ENCODE measurements at places on chromosomes 4 and X.

DNA sequence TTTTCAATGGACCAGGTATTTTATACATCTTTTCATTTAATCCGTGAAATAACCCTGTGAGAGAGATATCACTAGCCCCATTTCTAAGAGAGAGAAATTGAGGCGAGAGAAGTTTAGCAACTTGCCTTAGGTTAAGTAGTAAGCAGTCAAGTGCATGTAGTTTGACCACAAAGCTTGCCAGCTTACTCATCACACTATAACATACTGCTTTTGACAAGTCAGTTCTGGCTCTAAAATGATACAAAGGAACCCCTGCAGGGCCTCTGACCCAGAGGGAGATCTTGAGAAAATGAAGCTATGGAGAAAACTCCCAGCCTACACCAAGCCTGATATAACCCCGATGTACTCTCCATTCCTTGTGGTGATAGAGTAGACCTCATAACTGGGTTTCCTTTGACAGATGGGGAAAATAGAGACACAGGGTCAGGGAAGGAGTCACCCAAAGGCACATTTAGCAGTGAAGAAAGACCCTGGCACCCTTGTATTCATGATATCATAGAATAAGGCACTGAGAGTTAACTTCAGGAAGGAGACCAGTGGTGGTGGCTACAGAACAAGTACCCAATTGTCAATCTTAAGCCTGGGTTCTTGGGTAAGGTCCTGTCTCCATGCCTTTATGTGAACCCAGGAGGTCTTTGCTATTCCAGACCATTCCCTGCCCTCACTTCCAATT, 60.2 kb upstream of the MSN start:
- no peak for DNase-seq

- no peak for DNase-seq
Observed at GRCh38 chr4:162015090-162015489, 148.7 kb downstream of the FSTL5 start.

GRCh38 chr4:39719804-39720580, 22.1 kb downstream of the UBE2K start:
- no peak for DNase-seq

DNA sequence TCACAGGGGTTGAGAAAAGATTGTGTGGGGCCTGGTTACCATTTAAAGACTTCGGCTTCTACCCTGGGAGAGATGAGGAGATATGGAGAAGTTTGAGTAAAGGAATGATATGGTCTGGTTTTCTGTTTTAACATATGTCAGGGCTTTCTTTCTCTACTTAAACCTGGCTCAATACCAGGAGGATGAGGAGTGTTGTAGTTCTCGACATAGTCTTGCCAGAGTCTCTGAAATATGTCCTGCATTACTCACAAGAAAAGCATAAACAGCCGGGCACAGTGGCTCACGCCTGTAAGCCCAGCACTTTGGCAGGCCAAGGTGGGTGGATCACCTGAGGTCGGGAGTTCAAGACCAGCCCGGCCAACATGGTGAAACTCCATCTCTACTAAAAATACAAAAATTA, 16.4 kb upstream of the ACE2 start:
- DNase-seq, result no peak

- no peak for DNase-seq
Observed at GRCh38 chr4:111434586-111434985, 710.7 kb upstream of the FAM241A start.

DNA sequence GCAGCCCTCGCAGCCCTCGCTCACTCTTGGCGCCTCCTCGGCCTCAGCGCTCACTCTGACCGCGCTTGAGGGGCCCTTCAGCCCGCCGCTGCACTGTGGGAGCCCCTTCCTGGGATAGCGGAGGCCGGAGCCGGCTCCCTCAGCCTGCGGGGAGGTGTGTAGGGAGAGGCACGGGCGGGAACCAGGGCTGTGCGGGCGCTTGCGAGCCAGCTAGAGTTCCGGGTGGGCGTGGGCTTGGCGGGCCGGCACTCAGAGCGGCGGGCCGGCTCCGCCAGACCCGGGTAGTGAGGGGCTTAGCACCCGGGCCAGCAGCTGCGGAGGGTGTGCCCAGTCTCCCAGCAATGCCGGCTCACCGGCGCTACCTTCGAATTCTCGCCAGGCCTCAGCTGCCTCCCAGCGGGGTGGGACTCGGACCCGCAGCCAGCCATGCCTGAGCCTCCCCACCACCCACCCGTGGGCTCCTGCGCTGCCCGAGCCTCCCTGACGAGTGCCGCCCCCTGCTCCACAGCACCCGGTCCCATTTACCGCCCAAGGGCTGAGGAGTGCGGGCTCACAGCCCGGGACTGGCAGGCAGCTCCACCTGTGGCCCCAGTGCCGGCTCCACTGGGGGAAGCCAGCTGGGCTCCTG, 1.4 kb upstream of the AADAT start:
- no peak for DNase-seq

DNA sequence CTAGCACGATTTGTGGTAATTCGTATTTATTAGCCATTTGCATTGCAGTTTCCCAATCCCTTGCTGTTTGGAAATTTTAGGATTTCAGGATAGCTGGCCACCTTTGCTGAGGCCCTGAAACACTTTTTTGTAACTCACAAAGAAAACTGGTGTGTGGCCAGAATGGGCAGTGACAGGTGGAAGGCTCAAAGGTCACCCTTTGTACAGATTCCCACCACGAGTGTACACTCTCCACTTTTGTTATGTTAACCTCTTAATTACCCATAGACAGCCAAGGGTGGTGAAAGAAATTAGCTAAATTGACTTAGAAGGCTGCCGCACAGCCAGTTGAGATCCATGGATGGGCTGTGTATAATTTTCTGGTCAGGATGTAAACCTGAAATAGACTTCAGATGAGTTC, 109.7 kb upstream of the ARX start:
- no peak for DNase-seq

- no peak for DNase-seq
Observed at GRCh38 chr4:73917081-73917501, 47.9 kb downstream of the CXCL1 start.

DNA sequence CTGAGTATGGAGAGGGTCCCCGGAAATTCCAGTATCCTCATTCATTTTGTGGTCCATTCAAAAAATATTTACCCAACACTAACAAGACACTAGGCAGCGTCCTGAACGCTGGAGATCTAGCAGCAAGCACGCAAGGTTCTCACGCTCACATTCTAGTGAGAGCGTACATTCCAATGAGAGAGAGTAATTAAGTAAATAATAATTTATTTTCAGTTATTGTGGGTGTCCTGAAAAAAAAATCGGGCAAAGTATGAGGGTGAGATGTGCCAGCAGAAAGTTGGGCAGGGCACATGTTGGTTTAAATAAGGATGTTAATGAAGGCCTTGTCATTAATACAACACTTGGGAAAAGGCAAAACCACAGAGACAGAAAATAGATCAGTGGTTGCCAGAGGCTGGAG, 4.0 kb upstream of the TMEM156 start:
- DNase-seq, result no peak

DNA sequence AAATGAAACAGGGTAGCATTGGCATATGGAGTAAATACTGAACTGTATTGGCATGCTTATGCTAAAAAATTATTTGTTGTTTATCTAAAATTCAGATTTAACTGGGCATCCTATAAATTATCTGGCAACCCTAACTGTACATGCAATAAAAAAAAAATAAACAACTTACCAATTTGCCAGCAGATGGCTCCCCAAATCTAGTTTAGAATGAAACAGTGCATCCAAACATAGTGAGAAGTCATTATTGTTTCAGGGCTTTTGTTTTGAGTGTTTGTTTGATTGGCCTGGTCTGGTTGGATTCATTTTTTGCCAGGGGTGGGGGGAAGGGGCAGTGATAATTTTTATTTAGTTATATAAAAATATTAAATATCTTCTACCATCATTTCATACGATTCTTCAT, 12.8 kb upstream of the NSUN7 start:
- no peak for DNase-seq

GRCh38 chr4:179399054-179399782, 1957.0 kb upstream of the AGA start:
- no peak for DNase-seq

DNA sequence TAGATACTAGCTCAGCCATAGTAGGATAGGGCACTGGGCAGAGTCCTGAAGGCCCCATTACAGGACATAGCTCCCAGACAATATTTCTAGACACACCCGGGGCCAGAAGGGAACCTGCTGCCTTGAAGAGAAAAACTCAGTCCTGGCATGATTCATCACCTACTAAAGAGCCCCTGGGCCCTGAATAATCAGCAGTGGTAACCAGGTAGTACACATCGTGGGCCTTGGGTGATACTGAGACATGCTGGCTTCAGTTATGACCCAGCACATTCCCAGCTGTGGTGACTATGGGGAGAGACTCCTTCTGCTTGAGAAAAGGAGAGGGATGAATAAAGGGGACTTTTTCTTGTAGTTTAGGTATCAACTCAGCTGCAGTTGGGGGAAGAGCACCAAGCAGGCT, 104.3 kb upstream of the STK26 start:
- DNase-seq, result no peak

DNA sequence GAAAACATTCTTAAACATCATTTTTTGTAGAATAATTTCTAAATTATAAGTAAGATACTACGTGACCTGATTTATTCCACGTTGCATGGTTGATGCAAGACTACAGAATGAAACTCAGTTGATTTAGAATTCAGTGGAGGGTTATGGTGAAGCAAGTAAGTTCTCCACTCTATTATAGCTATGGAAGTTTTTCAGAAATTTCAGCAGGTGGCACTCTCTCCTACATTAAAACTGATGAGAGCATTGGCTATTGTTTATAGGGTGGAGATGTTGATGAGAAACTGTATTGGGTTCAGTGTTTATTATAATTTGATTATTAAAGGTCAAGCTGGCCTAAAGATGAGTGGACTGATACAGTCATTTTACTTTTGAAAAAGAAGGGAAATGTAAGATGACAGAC, 88.0 kb downstream of the FNIP2 start:
- peak; percentile 51 for DNase-seq

GRCh38 chr4:96598465-96598864, 758.6 kb downstream of the PDHA2 start:
- DNase-seq, result no peak

DNA sequence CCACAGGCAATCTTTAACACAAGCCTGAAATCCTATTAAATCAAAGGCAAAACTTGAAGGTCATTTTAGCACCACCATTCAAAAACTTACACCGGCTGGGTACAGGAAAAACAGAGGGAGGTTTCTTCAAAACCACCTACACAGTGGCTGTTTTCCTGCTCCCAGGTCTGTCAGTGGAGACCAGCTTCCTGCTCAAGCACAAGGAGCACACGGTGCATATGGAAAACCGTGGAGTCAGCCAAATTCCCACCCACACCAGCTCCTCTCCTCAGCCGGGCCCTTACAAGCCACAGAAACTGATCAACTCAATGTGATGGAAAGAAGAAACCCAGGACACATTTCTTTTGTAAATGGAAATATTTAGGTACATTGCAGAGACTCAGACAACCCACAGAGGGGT, 14.3 kb upstream of the FAM241A start:
- DNase-seq, result no peak

- no peak for DNase-seq
Observed at GRCh38 chr4:18404642-18405041, 383.1 kb upstream of the LCORL start.

GRCh38 chr4:56743550-56743949, 62.5 kb upstream of the HOPX start:
- no peak for DNase-seq

DNA sequence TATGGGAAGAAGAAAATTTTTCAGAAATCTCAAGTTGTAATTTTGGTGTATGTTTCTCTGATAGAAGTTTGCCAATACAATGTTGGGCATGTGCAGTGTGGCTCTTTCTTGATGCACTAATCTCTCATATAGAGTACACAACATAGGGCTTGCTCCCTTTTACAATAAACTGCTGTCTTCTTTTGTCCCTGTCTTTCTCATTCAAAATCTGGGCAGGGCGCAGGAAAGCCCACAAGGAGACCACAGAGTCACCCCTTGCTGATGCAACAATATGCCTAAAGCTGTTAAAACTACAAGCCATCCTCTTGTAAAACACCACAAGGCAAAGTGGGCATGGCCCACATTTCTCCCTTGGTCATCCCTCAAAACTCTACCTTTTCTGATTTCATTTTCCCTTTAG, 63.4 kb upstream of the TBC1D9 start:
- no peak for DNase-seq

DNA sequence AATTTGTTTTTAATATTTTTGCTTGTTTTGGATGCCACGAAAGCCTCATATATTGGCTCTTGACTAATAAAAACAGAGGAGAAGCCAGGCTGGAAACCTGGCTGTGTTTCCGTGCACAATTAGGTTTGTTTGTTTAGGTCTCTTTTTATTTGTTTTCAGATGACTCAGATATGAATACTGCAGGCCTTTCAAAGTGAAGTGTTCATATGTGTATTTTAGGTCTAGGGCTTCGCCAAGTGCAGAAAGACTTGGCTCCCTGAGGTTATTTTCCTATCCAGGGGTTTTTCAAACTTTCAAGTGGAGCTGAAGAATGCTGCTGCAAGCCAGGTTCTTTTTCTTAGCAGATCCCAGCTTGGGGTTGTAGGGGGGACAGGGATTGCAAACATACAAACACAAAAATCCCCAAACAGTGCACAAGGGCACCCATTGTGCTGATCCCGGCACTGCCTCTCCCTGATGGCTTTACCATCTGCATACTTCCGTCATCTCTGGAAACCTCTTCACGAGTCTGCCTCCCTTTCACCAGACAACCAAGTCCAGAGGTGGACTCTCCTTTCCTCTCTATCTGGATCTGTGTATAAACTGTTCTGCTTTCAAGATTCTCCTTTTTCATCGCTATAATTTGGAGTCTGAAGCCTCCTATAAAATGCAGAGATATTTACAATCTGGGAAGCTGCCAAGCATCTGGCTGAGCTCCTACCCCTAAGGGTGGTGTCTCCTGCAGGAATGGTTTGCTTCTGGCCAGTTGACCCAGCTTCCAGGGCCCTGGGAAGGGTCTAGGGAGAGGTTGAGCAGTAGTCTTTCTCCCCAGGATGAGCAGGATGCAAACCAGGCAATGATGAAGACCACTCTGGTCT, 108.6 kb downstream of the SMIM20 start:
- no peak for DNase-seq

- no peak for DNase-seq
Observed at GRCh38 chr4:122658377-122658776, 37.5 kb upstream of the IL21 start.

- no peak for DNase-seq
Observed at GRCh38 chr4:135365065-135365464, 1163.5 kb upstream of the PABPC4L start.

DNA sequence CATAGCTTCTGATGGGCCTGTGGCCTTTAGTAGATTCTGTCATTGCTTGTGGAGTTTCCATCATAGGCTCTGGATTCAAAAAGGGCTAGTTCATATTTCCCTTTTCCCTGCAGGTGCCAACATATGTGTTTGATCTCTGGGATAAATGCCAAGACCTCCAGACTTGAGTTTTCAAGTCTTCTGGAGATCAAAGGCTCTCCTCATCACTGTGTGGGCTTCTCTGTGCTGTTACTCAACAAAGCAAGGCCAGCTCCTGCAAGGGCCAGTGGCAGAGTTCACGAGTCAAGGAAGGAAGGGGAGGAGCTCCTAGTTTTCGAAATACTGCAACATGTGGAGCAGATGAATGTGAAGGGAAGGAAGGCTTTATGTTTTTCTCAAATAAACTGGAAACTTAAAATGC, 62.7 kb upstream of the SCML1 start:
- DNase-seq, result no peak

Data from CD4-positive, alpha-beta T cell treated with Interleukin-4 for 1 hour (primary cell).